ENCODE measurements at places on chromosomes 3 and 15.

GRCh38 chr15:38243278-38244055 lies 9.2 kb upstream of the SPRED1 start:
- no peak for DNase-seq

DNA sequence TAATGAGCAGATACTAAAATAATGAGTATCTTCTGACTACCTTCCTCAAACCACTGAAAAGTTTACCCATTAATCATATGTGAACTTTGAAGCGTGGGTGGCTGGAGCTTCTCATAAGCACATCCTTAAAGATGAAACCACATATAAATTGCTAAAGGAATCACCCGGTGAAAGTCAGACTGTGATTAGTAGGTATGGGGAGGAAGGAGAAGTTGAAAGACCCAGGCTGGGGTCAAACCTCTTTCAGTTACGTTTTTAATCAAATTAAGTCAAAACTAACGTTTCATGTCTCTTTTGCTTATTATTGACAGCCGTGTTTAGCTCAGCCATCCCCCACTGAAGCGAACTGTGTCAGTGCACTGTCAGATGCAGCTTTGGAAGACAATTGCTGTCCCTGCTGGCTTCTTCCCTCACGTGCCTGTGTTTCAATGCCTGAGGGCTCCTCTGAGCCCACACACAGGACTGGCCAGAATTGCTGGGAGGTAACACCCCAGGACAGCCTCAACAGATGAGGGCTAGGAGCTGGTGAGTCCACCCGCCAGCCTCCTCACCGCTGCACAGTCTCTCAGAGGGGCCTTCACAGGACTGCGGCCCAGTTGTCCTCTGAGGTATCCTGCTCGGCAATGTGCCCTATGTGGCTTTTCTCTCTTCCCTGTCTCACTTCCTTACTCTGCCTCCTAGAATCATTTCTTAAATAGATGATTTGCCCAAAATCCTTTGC lies 29.3 kb upstream of the SH3BP5 start:
- DNase-seq, result no peak

DNA sequence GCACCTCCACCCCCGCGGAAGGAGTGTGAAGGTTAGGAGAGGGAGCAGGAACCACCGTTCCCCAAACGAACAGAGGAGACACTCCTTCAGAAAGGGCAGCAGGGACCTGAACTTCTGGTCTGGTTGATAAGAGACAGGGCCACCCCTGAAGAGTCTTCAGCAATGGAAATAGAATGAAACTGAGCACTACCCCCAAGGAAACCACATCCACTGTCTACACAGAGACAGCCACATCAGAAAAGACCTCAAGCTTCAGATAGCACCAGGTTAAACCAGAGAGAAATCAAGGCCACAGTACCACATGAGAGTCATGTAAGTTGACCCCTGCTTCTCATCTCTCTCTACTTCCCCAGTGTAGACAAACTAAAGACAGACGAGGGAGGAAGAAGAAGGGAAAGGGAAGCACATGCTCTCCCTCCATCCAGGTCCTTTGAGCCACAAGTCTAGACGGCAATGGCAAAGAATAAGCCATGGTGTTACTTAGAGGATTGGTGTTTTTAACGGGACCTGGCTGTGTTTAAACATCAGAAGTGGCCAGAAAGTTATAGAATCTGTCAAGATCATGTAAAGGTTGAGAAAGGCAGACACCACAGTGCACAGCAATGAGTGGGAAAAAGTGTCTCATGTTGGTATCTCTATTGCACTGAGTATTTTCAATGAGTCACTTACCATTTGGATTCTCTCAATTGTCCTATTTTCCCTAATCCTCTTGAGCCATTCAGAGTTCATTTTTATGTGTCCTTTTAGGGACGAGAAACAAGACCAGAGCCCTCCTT lies 31.4 kb upstream of the CTNNB1 start:
- DNase-seq, result no peak

- no peak for DNase-seq
Observed at GRCh38 chr3:58022490-58022889, 14.3 kb downstream of the FLNB start.

DNA sequence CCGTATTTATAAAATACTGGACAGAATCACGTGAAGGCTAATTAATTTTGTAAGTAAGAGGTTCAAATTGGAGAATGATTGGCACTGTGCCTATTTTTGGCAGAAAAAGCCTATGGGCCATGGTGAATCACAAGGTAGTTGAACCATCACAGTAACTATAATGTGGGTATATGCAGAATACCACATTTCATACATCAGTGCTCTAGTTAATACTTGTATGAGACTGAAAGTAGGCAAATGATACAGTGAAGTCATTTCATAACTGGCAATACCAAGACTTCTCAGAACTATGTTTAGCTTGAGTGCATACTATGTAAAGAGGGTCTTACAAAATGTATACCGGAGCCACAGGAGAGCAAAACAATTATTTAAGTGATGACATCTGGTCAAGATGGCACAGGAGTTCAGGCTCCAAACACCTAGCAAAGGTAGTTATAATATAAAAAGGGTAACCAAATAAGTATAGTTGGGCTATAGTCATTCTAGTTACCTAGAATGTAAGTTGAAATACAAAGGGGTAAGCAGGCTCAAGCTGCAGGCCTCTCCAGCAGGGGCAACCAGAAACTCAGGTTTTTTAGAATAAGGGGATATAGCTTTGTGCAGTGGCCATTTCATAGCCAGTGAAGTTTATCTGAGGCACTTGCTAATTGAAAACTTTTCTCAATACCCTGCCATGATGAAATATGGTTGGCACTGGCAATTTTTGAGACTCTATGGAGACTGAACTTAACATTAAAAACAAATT lies 19.1 kb downstream of the GPR160 start:
- no peak for DNase-seq
